Activated B cell treated with CpG ODN at 0.5 μM for 24 hours (primary cell): ENCODE measurements at places on chromosomes 4 and X.

GRCh38 chr4:80646061-80646460, 310.5 kb downstream of the CFAP299 start:
- no peak for DNase-seq

GRCh38 chr4:177605252-177605651, 163.0 kb upstream of the AGA start:
- DNase-seq, result no peak

GRCh38 chrX:135315864-135316263, 6.6 kb downstream of the ETDC start:
- DNase-seq, result no peak

DNA sequence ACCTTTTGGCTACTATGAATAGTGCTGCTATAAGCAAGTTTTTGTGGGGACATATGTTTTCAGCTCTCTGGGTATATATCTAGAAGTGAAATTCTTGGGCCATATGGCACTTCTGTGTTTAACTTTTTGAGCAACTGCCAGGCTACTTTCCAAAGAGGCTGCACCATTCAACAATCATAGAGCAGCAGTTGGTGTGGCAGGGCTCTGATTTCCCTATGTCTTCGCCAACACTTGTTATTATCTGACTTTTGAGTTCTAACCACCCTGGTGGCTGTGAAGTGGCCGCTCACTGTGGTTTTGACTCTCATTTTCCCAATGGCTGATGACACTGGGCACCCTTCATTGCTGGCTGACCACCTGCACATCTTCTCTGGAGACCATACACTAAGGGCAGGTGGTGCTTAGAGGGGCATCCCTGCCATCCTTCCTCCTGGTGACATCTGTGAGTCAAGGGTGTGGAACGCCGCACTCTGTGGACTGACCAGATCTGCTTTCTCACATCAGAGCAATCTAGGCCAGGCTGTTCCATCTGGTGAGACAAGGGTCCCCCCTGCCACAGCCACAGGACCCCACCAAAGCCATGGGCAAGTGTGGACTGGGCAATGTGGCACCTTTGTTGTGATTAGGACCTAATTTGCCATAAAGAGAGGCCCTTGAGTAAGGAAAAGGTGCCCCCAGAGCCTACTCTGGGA, 49.6 kb downstream of the ZFYVE28 start:
- no peak for DNase-seq

GRCh38 chr4:81808011-81808672, 336.4 kb upstream of the RASGEF1B start:
- DNase-seq, result no peak
